ENCODE measurements at places on chromosomes 2 and 18.

GRCh38 chr2:100614455-100615000, 51.7 kb downstream of the PDCL3 start:
- DNase-seq = no peak

- DNase-seq = no peak
These were observed 335.5 kb downstream of the CLIP4 start for GRCh38 chr2:29450596-29451222.

GRCh38 chr2:85011747-85012146, 40.8 kb downstream of the KCMF1 start:
- no peak for DNase-seq

DNA sequence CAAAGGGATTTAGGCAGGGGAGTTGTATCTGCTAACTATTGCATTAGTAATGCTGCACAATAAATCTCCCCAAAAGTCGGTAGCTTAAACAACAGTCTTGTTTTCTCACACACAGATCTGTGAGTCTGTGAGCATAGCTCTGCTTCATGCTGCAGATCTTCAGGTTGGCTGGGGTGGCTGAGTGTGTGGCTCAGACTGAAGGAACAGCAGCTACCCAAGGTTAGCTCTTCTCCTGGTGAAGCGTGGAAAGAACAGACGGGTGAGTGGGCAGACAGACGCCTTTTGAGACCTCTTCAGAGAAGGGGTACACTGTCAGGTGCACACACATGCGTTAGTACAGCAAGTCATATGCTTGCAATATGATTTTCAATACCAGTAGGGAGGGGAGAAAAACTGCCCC, 3.9 kb upstream of the CCDC85A start:
- no peak for DNase-seq

DNA sequence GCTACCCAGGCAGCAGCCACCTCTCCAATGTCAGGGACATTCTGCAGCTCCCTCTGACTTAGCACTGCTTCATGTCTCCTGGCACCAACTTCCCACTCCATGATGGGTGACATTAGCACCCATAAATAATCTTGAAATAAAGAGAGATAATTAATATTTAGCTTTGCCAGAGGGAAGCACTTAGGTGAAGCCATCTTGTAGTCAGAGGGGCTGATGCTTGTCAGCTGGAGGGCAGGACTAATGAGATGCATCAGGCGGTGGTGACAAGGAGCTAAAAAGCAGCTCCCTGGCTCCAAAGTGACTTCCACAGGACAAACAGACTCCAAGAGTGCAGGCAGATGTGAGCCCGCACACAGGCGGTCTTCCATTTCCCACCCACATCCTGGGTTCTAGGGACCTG, 153.0 kb upstream of the ID2 start:
- no peak for DNase-seq

DNA sequence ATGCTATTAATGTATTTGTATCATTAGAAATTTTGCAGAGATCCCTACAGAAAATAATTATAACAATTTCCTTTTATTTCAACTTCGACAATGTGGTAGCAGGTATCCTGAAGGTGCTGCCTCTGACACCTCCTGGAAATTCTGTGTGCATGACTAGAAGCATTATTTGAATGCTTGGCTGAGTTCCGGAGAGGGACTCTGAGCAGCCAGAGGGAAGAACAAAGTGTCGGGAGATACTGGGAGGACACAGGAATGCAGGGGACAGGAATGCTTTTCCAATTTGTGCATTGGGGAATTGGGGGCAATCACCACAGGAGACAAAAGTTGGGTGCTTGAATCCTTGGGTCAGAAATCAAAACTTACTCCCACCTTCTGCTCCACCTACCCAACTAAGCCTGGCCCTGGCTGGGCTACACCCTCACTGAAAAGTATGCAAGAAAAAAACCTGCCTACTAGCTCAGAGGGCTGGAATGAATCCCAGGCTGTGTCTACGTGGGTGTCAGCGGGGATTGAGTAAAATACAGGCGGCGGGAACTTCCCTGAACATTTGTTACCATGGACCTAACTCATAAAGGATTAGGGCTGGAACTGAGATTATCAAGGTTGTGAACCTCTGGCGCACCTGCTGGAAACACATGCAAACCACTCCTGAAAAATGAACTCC, 299.3 kb downstream of the SOX11 start:
- DNase-seq = no peak

DNA sequence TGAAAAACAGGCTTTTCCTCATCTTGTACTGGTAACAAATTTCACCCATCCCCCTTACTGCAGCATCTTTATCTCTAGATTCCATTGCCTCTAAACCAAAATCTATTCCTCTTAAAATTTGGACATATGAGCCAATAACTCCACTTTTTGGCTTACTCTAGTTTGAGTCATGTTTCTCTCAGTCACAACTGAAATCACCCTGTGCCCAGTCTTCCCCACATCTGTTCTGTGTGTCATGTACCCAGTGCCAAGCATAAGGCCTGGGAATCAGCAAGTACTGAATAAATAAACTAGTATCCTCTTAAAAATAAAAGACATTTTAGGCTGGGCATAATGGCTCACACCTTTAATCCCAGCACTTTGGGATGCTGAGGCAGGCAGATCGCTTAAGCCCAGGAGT, 20.8 kb upstream of the CHN1 start:
- DNase-seq = no peak

- no peak for DNase-seq
These were observed 17.3 kb downstream of the ACADL start for GRCh38 chr2:210207929-210208328.

All from stimulated activated naive CD4-positive, alpha-beta T cell (primary cell).